Left lobe of liver (tissue), 2 donors: ENCODE measurements at places on chromosomes 12 and 14. TPM values are rescaled to one million over a fixed set of nuclear protein-coding genes. Genes with fewer than 3 reads are reported as not detected.

DNA sequence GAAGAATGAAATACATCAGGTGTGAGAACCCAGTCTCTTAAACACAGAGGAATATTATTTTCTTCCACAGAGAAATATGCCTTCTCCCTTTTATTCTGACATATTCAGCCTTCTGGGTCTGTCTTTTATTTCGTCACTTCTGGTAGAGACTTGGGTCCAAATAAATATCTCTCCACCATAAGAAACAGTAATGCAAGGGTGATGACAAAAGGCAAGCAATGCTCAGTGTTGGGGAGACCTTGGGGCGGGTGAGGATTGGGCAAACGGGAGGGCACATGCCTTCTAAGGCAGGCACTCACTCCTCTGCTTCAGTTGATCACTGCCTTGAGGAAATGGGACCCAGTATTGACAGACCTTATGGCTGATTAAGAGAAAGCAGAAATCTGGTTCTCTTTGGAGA lies 6.7 kb upstream of the SOCS2 start:
- DNase-seq, result no peak

- no peak for DNase-seq
Measured at GRCh38 chr14:104222396-104223036, 84.1 kb downstream of the KIF26A start.

Gene SERPINA4
- total RNA-seq, result 186 TPM

Gene DTX1
- total RNA-seq, result 24.5 TPM

Gene DACT1
- total RNA-seq, result 1.0 TPM

DNA sequence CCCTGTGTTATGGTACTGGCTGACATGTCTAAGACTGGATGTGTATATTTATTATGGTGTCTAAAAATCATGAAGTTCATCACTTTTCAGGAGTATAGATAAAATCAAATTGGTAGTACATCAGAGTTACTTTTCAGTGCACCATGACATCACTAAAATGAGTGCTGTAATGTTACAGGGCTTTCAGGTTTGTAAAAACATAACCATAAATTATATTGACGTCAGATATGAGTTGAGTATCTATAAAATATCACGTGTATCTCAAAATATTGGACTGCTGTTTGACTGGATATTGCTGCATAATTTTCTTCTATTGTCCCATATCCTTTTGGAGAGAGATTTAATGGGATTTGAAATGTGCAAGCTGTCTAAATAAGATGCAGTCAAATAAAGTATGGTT lies 22.0 kb downstream of the NAA30 start:
- DNase-seq, result no peak

- no peak for DNase-seq
Measured at GRCh38 chr14:60328583-60328982, 79.6 kb downstream of the PPM1A start.

Gene PLEKHD1
- total RNA-seq, result not detected

Gene ACOT6
- total RNA-seq, result 1.6 TPM
